ENCODE measurements at places on chromosomes 5 and 9.
A peak's percentile ranks its signal among the peaks of the same experiment; 100 is the strongest.

GRCh38 chr9:126611592-126612325 lies 2.0 kb upstream of the LMX1B start:
- peaks cover 5% of the 10 kb centered on the region for H3K36me3 ChIP-seq
- H3K27ac ChIP-seq = no peak overlapping the region
- H3K4me1 ChIP-seq = peaks cover 4% of the 10 kb centered on the region
- peaks cover 24% of the 10 kb centered on the region for H3K27me3 ChIP-seq

DNA sequence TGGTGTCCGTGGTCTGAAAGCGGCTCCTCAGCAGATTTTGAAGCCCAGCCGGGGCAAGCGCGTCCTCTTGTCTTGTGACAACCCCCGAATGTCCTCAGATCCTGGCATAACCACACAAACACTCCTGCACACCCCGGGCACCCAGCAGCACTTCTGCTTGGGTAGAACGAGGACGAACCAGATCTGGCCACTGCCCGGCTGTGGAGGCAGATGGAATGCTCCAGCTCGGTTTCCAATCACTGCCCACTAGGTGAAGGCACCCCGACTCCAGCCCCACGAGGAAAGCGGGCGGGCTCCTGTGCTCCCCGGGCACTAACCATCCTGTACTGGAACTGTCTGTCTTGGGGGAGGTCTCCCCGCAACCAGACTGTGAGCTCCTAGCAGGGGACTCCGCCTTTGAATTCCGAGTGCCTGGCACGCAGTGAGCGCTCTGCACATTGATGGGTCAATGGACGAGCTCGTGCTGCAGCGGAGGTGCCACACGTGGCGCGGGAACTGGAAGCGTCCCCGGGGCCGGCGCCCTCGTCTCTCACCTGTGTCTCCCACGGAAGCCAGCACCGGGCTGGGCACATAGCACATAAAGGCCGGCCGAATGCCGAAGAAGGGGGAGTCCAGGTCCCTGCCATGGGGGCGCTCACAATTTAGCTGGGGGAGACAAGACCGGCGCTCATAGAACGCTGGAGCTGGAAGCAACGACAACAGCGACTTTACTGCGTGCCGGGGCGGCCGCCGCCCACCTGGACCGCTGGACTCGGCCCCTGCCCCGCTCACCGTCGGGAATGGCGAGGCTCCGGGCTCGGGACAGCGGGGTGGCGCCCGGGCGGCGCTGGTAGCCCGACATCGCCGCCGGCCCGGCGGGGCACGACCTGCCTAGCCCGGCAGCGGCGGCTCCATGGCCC lies 608 bp downstream of the ENTR1 start:
- no peak for DNase-seq
- peaks cover 13% of the 10 kb centered on the region for H3K4me1 ChIP-seq
- no peaks in the 10 kb centered on the region for H3K36me3 ChIP-seq
- H3K4me3 ChIP-seq = peak overlapping the region; percentile 91

- no peak overlapping the region for H3K27ac ChIP-seq
- no peak for DNase-seq
- no peaks in the 10 kb centered on the region for H3K27me3 ChIP-seq
- no peaks in the 10 kb centered on the region for H3K4me1 ChIP-seq
Observed at GRCh38 chr5:98872674-98873073, 56.1 kb downstream of the CHD1 start.

DNA sequence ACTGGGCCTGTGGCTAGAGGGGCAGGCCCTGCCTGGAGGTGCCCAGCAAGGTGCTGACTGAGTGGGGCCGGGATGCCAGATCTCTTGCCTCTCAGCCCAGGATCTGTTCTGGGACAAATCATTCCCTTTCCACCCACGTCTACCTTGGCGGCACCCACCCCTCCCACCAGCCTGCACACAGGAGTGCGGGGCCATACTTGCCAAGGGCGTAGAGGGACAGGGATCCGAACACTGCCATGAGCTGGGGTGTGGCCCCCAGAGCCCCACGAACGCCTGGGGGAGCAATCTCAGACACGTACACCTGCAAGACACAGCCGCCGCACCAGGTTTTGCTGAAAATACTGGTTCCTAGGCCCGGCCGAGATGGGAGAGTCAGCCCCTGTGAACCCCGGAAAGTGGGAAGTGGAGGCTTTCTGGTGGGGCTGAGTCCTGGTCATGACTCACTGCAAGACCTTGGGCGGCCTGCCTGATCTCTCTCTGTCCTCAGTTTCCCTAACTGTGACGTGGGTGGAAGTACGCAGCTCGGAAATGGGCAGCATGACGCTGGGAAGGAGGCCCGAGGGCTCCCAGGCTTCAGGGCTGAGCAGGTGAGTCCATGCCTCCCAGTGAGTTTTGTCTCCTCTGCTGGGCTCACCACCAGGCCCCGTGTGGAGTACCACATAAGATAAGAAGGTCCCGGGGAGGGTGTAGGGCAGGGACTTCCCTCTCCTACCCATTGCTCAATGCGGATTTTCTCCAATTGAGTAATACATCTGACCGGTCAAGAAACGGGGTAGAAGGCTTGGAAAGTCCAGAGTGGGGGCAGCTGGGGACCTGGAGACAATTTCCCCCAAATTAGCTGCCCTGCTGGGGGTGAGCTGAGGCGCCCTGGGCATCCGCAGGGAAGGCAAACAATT lies 2.6 kb downstream of the SLC2A6 start:
- no peaks in the 10 kb centered on the region for H3K36me3 ChIP-seq
- DNase-seq = no peak
- H3K27ac ChIP-seq = no peak overlapping the region
- peak overlapping the region; percentile 64 for H3K4me3 ChIP-seq
- H3K4me1 ChIP-seq = peaks cover 7% of the 10 kb centered on the region

GRCh38 chr9:129145841-129146292 lies 32.2 kb downstream of the IER5L start:
- peak overlapping the region; percentile 64 for H3K4me3 ChIP-seq
- DNase-seq = peak; percentile 74
- no peaks in the 10 kb centered on the region for H3K36me3 ChIP-seq

DNA sequence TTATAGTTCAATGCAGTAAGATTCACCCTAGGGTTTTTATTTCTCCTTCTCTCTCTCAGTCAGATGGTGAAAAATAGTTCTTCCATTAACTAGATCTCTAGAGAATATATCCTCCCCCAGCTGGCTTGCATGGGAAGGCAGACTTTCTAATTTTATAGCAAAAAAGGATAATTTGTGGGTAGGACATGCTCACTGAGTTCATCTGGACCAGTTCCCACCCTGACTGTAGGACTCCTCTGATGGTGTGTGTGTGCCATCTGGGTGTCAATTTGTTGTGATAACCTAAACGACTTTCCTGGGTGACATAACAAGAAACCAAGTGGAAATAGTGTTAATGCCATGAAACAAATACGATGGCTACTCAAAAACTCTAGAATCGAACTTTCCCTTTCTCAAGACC lies 44.9 kb downstream of the APBA1 start:
- DNase-seq = no peak
- no peaks in the 10 kb centered on the region for H3K36me3 ChIP-seq
- H3K27me3 ChIP-seq = no peaks in the 10 kb centered on the region

GRCh38 chr5:170154297-170154696 lies 48.6 kb downstream of the FOXI1 start:
- peaks cover 16% of the 10 kb centered on the region for H3K4me1 ChIP-seq
- no peak overlapping the region for H3K4me3 ChIP-seq
- H3K36me3 ChIP-seq = no peaks in the 10 kb centered on the region
- H3K27me3 ChIP-seq = peaks cover 4% of the 10 kb centered on the region

DNA sequence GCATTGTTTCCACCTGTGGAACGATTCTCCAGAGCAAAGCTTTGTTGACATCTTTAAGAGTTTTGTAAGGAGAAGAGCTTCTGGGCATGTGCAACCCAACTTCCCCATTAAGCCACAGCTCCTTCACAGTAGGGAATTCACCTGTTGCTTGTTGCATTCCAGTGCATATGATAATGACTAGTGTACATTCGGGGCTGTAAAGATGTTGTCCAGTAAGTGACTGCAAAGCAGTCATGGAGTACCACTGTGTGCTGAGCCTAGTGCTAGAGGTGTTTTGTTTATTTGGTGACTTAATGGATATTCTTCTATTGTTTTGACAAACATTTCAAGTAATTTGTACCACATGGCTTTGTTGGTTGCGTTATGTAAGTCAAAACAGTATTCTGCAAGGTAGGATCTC lies 12.8 kb downstream of the UGCG start:
- peaks cover 4% of the 10 kb centered on the region for H3K27me3 ChIP-seq
- H3K4me3 ChIP-seq = no peak overlapping the region
- no peaks in the 10 kb centered on the region for H3K36me3 ChIP-seq
- DNase-seq = no peak

DNA sequence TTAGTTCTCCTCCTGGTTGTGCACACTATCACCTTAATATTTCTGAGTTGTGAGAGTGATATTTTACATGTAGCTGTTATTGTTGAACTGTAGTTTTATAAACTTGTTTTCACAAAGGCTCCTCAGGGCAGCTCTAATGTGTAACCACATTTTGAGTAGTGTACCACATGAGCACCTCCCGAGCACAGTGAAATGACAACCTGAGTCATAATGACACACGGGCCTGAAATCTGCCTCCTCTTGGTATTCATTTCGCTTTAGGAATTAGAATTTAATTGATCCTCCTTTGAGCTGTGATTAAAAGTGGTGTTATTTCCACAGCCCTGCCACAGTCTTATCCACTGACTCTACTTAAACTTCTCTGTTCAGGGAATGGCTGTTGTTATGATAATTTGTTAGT lies 7.9 kb downstream of the MTRR start:
- DNase-seq = no peak
- H3K4me1 ChIP-seq = peaks cover 16% of the 10 kb centered on the region
- H3K36me3 ChIP-seq = no peaks in the 10 kb centered on the region
- no peak overlapping the region for H3K27ac ChIP-seq

DNA sequence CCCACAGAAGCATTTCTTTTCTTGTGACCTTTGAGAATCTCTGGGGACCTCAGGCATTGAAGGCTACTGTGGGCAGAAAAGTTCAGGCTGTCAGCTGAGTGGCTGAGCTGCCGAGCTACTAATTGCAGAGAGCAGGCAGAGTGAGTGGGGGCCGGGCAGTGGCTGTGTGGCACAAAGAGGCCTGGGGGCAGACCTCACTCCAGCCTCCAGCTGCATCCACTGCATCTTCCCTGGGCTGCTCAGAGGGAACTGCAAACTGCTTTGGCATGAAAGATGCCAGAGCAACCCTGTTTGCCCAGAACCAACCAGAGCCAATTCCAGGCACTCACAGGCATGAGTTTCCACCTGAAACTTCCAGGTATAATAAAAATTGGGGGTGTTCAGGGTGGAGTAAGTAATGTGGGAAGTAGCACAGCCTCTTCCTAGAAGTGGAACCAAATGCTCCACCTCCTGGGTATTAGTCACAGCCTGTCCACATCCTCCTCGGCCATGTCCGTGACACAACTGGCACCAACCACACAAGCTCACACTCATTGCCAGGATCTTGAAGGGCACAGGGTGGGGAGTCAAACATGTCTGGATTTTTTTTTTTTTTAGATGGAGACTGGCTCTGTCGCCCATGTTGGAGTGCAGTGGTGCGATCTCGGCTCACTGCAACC lies 548.9 kb downstream of the BNC2 start:
- peaks cover 4% of the 10 kb centered on the region for H3K36me3 ChIP-seq
- H3K27me3 ChIP-seq = peaks cover 8% of the 10 kb centered on the region
- H3K4me1 ChIP-seq = peaks cover 24% of the 10 kb centered on the region

DNA sequence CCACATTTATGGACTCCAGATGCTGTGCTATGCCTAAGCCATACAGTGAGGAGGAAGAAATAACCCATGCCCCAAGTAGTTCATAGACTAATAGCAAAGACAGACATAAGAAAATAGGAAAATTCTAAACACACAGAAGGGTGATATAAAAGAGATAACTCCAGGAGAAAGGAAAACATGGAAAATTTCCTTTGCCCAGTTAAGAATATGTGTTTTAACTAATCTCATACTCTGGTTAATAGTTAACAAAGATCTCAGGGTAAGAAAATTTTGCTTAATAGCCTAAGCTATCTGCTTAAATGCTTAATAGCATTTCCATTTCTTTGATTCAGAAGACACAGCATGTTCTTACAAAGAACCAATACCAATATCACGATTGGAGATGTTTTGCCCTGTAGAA lies 358.0 kb downstream of the MSX2 start:
- no peaks in the 10 kb centered on the region for H3K4me1 ChIP-seq
- no peak for DNase-seq
- no peaks in the 10 kb centered on the region for H3K27me3 ChIP-seq
- H3K36me3 ChIP-seq = no peaks in the 10 kb centered on the region

DNA sequence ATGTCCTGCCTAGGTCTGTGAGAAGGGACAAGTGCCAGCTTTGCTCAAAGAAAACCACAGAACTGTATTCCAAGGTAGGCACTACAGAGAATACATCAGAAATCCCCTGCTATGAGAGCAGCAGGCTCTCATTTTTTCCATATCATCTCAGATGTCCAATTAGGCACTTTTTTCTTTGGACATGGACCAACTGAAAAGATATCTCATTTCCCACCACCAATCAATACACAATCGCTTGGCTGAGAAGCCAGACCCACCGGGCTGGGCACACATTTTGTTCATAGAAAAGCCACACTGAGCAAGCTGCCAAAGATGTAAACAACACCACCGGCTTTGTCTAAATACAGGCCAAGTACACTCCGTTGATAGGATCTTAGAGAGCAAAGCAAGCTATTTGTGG lies 25.9 kb downstream of the STOM start:
- no peaks in the 10 kb centered on the region for H3K27me3 ChIP-seq
- H3K36me3 ChIP-seq = no peaks in the 10 kb centered on the region
- no peak for DNase-seq
- no peak overlapping the region for H3K27ac ChIP-seq
- H3K4me3 ChIP-seq = no peak overlapping the region
- no peaks in the 10 kb centered on the region for H3K4me1 ChIP-seq

DNA sequence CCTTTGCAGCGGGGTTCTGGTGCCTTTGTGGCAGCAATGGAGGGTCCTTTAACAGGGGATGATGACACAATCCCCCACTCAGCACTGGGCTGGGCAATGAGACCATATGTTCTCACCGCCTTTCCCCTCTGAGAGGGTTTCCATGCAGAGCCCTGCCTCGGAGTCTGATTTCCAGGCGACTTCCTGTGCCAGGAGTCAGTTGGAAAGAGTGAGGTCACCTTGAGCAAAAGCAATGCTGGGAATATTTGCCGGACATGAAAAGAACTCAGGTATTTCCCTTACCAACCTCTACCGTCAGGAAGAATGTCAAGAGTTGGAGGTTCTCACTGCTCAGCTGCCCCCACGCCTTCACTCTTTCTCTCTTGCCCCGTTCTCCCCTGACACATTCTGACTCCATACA lies 284.2 kb upstream of the IRX1 start:
- no peaks in the 10 kb centered on the region for H3K27me3 ChIP-seq
- DNase-seq = no peak
- no peak overlapping the region for H3K4me3 ChIP-seq
- H3K4me1 ChIP-seq = no peaks in the 10 kb centered on the region
- H3K27ac ChIP-seq = no peak overlapping the region
- peaks cover 7% of the 10 kb centered on the region for H3K36me3 ChIP-seq

GRCh38 chr9:13786711-13787110 lies 507.2 kb upstream of the MPDZ start:
- H3K27ac ChIP-seq = no peak overlapping the region
- no peak overlapping the region for H3K4me3 ChIP-seq
- no peaks in the 10 kb centered on the region for H3K36me3 ChIP-seq
- no peak for DNase-seq

Measured in glutamatergic neuron (in vitro differentiated cells).